Activated naive CD8-positive, alpha-beta T cell treated with anti-CD3 and anti-CD28 coated beads for 36 hours (primary cell): ENCODE measurements at places on chromosomes 4 and X.
A peak's percentile ranks its signal among the peaks of the same experiment; 100 is the strongest.

DNA sequence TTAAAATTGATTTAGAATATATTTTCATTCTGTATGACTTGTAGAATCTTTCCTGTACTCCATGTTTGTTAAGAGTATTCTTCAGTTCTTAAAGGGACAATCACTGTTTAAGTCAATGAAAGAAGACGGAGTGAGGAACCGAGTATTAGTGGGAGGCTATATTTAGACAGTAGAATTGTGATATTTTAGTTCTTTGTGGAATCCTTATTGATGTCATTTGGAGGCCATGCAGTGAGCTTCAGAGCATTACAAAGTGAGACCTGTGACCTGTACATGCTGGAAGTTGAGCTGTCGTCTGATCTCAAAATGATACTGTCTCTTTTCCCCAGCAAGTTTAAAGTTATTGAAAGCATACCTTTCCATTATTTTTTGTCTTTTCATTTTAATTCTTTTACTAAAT lies 394.7 kb downstream of the GALNTL6 start:
- no peak for DNase-seq

DNA sequence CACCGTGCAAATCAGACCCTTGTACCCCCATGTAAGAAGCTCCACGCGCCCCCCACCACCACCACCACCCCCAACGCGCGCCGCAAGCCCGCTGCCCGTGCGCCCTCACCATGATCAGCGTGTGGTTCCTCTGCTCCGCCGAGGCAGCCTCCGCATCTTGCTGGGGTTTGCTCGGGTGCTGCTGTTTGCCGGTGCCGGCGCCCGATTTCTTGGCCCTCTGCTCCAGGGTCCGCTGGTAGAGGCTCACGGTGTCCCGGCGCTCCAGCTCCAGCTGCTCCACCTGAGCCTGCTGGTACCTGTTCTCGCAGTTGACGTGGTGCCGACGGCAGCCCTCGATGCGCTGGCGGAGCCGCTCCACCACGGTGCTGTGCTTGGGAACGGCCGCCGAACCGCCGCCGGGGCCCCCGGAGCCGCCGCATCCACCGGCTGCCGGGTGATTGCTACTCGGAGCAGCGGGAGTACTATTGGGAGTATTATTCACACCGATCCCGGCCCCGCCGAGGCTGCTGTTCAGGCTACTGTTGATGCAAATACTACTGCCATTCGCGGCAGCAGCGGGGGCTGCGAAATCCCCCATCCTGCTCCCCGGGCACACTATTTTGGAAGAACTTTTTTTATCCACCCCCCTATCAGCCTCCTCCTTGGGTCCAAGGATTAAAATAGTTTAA lies 1.1 kb downstream of the MAML3 start:
- peak; percentile 57 for DNase-seq

GRCh38 chr4:79759793-79760192 lies 313.2 kb downstream of the ANTXR2 start:
- DNase-seq: no peak

- DNase-seq: no peak
Observed at GRCh38 chr4:61517144-61517543, 317.0 kb downstream of the ADGRL3 start.

DNA sequence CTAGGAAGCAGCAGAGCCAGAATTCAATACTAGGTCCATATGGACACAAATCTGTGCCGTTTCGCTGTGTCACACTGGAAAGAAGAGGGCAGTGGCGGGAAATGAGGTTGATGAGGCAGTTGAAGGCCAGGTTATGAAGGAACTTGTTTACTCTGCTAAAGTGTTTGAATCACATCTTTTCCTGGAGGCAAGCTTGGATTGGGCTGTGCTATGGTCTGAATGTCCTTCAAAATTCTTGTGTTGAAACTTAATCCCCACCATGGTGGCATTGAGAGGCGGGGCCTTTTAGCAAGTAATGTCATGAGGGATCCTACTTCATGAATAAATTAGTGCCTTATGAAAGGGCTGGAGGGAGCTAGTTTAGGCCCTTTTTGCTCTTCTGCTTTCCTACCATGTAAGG lies 2.1 kb upstream of the ERCC6L start:
- DNase-seq: no peak

DNA sequence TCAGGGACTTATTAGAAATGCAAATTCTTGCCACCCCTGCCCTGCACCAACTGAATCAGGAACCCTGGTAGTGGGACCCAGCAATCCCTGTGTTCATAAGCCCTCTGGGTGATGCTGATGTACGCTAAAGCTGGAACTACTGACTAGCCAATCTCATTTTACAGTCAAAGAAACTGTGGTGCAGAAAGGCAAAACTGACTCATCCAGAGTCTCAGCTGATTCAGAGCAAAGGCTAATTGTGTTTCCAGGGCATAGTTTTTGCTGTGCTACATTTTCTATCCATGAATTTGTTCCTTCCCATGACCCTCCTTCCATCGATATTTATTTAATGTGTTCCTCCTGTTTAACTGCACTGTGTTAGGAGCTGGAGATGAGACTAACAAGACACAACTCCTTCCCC lies 207.5 kb downstream of the REPS2 start:
- no peak for DNase-seq

DNA sequence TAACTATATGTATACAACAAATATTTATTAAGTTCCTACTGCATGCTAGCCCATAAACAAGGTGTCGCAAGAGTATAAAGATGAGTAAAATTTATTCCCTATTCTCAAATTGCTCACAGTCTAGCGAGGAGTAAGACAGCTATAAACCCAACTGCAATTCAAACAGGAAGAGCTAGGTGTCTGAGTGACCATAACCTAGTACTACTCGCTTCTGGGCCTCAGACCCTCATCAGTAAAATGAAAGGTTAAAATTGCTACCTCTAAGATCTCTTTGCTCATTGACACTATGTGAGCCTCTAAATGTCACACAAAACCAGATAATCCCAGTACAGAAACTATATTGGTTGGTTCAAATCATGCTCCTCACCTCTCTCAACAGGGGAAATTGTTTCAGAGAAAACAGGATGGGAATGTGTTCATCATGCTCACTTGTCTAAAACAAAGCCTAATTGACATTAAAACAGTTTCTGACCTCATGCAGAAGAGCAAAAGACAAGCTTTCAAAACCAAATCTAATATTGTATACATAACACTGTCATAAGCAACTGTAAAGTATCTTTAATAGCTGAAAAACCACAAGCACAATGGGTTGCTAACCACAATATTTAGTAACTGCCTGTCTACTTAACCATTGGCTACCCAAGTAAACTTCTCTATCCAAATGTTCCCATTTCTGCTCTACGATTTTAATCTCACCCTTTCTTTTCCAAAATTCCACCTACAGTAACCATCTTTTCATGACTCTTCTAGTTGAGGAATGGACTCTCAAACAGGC lies 264.6 kb upstream of the FMR1 start:
- DNase-seq: no peak

DNA sequence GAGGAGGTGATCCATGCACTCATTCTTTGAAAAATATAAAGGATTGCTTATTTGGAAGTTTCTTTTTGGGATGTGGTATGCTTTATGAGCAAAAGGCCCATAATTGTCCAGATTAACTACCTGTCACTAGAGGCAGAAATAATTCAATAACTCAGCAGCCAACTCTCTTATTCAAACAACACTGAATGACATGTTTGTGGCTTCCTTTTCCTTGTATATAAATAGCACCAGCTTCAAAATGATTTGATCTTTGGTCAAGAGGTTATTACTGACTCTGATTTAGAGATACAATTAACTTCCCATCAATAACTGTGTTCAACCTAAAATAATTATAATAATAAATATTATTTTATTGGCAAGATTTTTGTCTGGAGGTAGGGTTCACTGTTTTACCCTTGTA lies 232.3 kb downstream of the AFF2 start:
- no peak for DNase-seq

- no peak for DNase-seq
Observed at GRCh38 chr4:76758290-76758882, 139.6 kb downstream of the SOWAHB start.

DNA sequence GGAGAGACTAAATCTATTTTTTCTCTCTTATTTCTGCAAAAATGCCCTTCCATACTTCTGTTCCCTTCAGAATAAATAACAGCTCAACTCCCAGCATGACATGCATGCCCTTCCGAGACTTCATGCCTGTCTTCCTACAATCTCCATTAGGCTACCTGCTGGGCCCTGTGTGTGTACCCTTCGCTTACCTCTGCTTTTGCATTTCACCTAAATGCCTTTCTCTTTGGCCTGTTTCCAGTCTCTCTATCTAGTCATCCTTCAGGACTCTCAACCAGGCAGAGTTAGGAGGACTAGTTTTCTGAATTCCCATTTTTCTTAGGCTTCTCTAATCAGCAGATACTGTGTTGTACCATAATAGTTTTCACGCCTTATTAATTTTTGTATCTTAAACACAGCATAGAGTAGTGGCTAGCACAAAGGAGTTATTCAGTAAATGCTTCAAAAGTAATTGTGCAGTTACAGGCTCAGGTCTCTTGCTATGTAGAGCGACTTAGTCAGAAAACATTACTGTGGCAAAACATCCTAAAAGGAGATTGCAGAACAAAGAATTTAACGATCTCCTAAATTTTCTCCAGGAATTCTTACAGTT lies 20.5 kb downstream of the SEPTIN11 start:
- DNase-seq: no peak

- no peak for DNase-seq
Observed at GRCh38 chr4:74188912-74189311, 31.0 kb downstream of the MTHFD2L start.

- DNase-seq: no peak
Observed at GRCh38 chrX:118353081-118353850, 7.4 kb downstream of the WDR44 start.

GRCh38 chr4:61583696-61584095 lies 383.6 kb downstream of the ADGRL3 start:
- no peak for DNase-seq
